ENCODE measurements at places on chromosomes 12 and 14.

DNA sequence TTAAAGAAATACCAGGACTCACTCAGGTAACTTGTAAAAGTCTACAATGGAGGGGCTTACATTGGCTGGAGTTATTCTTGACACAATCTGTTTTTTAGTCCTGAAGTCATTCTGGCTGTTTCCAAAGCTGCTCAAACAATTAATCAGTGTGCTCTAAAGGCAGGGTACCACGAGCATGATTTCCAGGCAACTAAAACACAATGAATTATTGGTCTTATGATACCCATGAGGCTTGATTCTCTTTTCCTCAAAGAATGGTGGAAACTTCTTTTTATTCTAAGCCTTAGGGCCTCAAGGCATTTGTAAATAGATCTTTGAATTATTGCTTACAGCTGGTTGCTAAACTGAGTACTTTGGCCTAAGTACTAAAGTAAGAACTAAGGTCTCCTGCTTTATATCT is 199.8 kb upstream of the PDZRN4 start:
- DNase-seq, result no peak

- no peak for DNase-seq
These were observed 400.2 kb upstream of the OR4E1 start for GRCh38 chr14:22073801-22074200.

GRCh38 chr14:85463512-85463911 is 66.4 kb upstream of the FLRT2 start:
- DNase-seq, result no peak

GRCh38 chr14:101960225-101960624 is 4.1 kb upstream of the DYNC1H1 start:
- DNase-seq, result peak; percentile 51

DNA sequence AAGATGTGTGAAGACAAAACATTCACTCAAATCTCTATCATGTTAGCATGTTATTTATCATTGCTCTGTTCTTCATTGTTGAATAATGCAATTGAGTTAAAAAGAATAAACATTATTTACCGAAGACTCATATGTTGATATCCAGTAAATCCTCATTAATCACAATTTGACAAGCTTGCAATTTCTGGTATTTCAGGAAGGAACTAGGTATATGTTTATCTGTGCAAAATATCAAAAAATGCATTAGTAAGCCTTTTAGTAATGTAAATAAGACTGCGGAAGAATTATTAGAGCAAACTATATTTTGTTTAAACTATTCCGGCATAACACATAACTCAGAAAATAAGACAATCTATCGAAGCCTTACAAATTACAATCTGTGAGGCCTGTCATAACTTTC is 222.7 kb upstream of the NOVA1 start:
- DNase-seq, result no peak

- no peak for DNase-seq
These were observed 4.3 kb upstream of the TRAF3 start for GRCh38 chr14:102772781-102773570.

DNA sequence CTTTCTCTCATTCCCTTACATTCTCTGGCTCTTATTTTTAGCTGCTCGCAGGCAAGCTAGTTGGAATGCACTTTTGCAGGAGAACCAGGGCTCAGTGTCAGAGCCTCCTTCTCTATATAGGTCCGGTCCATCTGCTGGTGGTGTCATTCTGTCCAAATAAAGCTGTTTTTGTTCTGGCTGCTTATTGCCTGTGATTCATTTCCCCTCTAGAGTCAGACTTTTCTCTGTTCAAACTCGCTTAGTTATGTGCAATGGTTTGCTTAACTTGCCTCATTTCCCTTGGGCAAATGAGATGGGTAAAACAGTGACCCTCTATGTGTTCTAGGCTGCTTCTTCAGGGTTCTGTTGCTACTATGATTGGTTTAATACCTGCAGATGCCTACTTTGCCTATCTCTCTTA is 2.9 kb downstream of the SMARCD1 start:
- no peak for DNase-seq

DNA sequence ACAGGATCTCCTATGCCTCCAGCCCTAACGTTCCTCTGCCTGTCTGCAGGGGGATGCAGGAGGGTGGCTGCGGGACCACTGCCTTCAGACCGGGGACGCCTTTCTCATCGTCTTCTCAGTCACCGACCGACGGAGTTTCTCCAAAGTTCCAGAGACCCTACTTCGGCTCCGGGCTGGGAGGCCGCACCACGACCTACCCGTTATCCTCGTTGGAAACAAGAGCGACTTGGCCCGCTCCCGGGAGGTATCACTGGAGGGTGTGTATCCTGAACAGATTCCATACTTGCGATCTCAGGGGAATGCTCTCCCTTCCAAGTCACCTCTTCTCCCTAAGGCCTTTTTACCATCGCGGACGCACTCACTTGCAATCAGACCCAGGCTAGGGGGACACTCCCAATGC is 3.0 kb downstream of the REM2 start:
- no peak for DNase-seq

GRCh38 chr12:49019443-49020324 is 1.1 kb upstream of the PRKAG1 start:
- DNase-seq, result peak; percentile 69

- no peak for DNase-seq
These were observed 110.6 kb upstream of the SOX5 start for GRCh38 chr12:24060089-24060488.
